Stimulated activated CD4-positive, alpha-beta T cell treated with anti-CD3 and anti-CD28 coated beads, TNF-alpha, amount 100 ng/mL, for 48 hours (primary cell): ENCODE measurements at places on chromosomes 4 and X.

GRCh38 chr4:47010912-47011446, 17.6 kb upstream of the GABRA4 start:
- no peak for DNase-seq

- no peak for DNase-seq
These were observed 972.3 kb downstream of the PCDH7 start for GRCh38 chr4:31692399-31692940.

DNA sequence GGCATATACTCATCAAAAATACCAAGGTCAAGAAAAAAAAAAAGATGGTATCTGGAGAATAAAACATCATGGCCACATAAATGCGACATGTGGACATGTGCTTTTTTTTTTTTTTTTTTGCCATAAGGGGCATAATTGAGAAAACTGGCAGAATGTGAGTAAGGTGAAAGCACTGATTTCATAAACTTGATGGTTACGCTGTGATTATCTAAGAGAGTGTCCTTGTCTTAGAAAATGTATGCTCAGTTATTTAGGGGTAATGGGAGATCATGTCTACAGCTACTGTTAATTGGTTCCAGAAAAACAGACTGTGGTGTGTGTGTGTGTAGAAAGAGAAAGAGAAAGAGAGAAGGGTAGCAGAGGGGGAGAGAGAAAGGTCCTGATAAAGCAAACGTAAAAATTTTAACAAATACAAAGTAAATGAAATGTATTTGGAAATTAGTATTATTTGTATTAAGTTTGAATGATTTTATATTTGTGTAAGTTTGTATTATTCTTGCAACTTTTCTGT, 8.1 kb downstream of the DNAJB14 start:
- DNase-seq: no peak

- no peak for DNase-seq
These were observed 708 bp downstream of the INTS12 start for GRCh38 chr4:105707782-105708180.

GRCh38 chr4:21790438-21791029, 158.0 kb downstream of the KCNIP4 start:
- no peak for DNase-seq

- no peak for DNase-seq
These were observed 199.2 kb upstream of the FAM9B start for GRCh38 chrX:9233141-9233540.

- DNase-seq: no peak
These were observed 602.2 kb downstream of the IL15 start for GRCh38 chr4:142238589-142238988.

GRCh38 chrX:7170898-7171297, 22.9 kb upstream of the PUDP start:
- peak; percentile 1 for DNase-seq

GRCh38 chr4:31234494-31234893, 514.3 kb downstream of the PCDH7 start:
- DNase-seq: no peak
